ENCODE measurements at places on chromosomes 6 and 20. TPM values are rescaled to one million over a fixed set of nuclear protein-coding genes. Genes with fewer than 3 reads are reported as not detected.

The SPATS1 gene
- total RNA-seq, result not detected

The WFDC10B gene
- not detected for total RNA-seq

The COX7A2 gene
- total RNA-seq, result 360 TPM

GRCh38 chr20:36173451-36173933, 19.0 kb downstream of the EPB41L1 start:
- no peak for DNase-seq

DNA sequence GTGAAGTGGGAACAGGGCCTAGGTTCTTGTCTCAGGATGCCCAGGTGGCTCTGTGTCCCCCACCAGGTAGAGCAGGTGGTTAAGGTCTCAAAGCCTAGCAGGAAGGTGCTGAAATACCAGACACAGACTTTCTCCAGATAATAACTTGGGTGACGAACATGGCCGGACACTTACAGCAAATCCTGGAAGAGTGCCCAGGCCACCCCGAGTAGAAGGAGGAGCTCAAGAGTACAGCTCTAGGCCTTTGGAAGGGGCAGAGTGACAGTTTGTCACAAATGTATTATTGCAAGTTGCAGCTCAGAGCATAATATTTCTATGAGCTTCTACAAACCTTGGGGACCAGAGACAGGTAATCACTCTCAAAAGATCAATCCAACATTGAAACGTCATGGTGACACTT, 251.6 kb upstream of the SOX4 start:
- no peak for DNase-seq

GRCh38 chr20:54433636-54434035, 41.8 kb upstream of the DOK5 start:
- DNase-seq, result no peak

- DNase-seq, result no peak
Measured at GRCh38 chr6:102389994-102390393, 996.5 kb downstream of the GRIK2 start.

GRCh38 chr6:20241102-20241501, 28.8 kb upstream of the MBOAT1 start:
- no peak for DNase-seq

DNA sequence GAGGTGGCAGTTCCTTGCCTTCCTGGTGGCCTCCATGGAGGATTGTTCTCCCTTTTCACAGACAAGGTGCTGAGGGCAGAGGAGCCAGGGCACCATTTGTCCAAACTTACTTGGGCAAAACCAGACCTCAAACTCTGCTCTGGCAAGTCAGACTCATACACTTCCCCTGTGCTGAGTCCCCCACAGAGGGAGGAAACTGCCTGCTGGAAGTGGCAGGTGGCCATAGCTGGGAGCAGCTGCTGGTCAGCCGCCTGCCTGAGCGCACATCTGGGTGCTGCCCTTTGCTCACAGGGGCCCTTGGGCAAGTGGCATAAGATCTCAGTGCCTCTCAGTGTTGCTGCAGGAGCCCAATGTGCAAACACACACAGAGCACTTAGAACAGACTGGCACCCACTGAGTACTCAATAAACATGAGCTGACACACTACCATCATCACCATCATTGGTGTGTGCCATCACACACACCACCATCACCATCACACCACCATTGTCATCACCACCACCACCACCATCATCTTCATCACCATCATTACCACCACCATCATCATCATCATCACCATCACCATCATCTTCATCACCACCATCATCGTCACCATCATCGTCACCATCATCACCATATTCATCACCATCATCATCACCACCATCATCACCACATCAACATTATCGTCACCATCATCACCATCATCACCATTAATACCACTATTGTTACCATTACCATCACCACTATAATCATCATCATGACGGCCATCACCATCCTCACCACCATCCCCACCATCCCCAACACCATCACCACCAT, 17.6 kb downstream of the NOL4L start:
- DNase-seq, result no peak
